Cardiac ventricle fibroblast (primary cell): ENCODE measurements at places on chromosomes 3 and 15. TPM values are rescaled to one million over a fixed set of nuclear protein-coding genes. Genes with fewer than 3 reads are reported as not detected.

PLSCR5 gene
- not detected in 2 replicates for total RNA-seq

LSMEM2 gene
- not detected in 2 replicates for total RNA-seq

CISH gene
- total RNA-seq: 3.5 and 4.7 TPM in 2 replicates

PODXL2 gene
- 3.6 and 6.7 TPM in 2 replicates for total RNA-seq

FAIM gene
- 4.6 and 9.8 TPM in 2 replicates for total RNA-seq

SLC38A3 gene
- total RNA-seq: not detected in 2 replicates

NR2C2 gene
- total RNA-seq: 16.8 and 19.3 TPM in 2 replicates

CAND2 gene
- 0.44 and 0.81 TPM in 2 replicates for total RNA-seq

A4GNT gene
- total RNA-seq: not detected in 2 replicates

CCDC13 gene
- 1.4 and 2.0 TPM in 2 replicates for total RNA-seq

RBP2 gene
- total RNA-seq: not detected in 2 replicates

VIPR1 gene
- total RNA-seq: 0.31 TPM in 1 of 2 replicates, not detected in the other

NANOGP8 gene
- total RNA-seq: not detected in 2 replicates

PPP1R14D gene
- total RNA-seq: not detected in 2 replicates

MUSTN1 gene
- not detected in 2 replicates for total RNA-seq

SAXO2 gene
- 0.06 and 0.39 TPM in 2 replicates for total RNA-seq

ASB14 gene
- not detected in 2 replicates for total RNA-seq

KIF9 gene
- total RNA-seq: 1.1 and 2.1 TPM in 2 replicates

FAM131A gene
- total RNA-seq: 16.7 and 17.4 TPM in 2 replicates

ADAMTS9 gene
- 12.2 and 13.1 TPM in 2 replicates for total RNA-seq

HRG gene
- not detected in 2 replicates for total RNA-seq

GHSR gene
- total RNA-seq: not detected in 2 replicates

GPR62 gene
- total RNA-seq: 0.12 TPM in 1 of 2 replicates, not detected in the other

MINAR1 gene
- total RNA-seq: 1.00 and 1.1 TPM in 2 replicates

ADAMTS17 gene
- 0.31 and 0.49 TPM in 2 replicates for total RNA-seq

STRIT1 gene
- total RNA-seq: not detected in 2 replicates

SLC22A13 gene
- not detected in 2 replicates for total RNA-seq

SLC9C1 gene
- total RNA-seq: 0.19 TPM in 1 of 2 replicates, not detected in the other

CLDN11 gene
- total RNA-seq: 96.8 and 114 TPM in 2 replicates

ATP13A5 gene
- total RNA-seq: not detected in 2 replicates

MCTP2 gene
- total RNA-seq: 1.2 and 5.2 TPM in 2 replicates

P2RY1 gene
- total RNA-seq: 2.1 and 2.6 TPM in 2 replicates

ADAMTSL3 gene
- 0.39 and 0.50 TPM in 2 replicates for total RNA-seq

PRRT3 gene
- total RNA-seq: 8.4 and 9.7 TPM in 2 replicates

PLD1 gene
- total RNA-seq: 16.7 and 25.8 TPM in 2 replicates

TGM4 gene
- total RNA-seq: not detected in 2 replicates

GALNT15 gene
- 27.9 and 31.0 TPM in 2 replicates for total RNA-seq

ACTRT3 gene
- total RNA-seq: 4.5 and 6.4 TPM in 2 replicates

PLCL2 gene
- total RNA-seq: 8.8 and 9.7 TPM in 2 replicates

MOBP gene
- not detected in 2 replicates for total RNA-seq

ZNF860 gene
- total RNA-seq: 0.05 and 0.31 TPM in 2 replicates

ACKR2 gene
- 0.39 and 1.00 TPM in 2 replicates for total RNA-seq
